ENCODE measurements at places on chromosomes 16 and 17.
A peak's percentile ranks its signal among the peaks of the same experiment; 100 is the strongest.

- DNase-seq, result no peak
Measured at GRCh38 chr17:61354895-61355874, 44.5 kb upstream of the TBX2 start.

DNA sequence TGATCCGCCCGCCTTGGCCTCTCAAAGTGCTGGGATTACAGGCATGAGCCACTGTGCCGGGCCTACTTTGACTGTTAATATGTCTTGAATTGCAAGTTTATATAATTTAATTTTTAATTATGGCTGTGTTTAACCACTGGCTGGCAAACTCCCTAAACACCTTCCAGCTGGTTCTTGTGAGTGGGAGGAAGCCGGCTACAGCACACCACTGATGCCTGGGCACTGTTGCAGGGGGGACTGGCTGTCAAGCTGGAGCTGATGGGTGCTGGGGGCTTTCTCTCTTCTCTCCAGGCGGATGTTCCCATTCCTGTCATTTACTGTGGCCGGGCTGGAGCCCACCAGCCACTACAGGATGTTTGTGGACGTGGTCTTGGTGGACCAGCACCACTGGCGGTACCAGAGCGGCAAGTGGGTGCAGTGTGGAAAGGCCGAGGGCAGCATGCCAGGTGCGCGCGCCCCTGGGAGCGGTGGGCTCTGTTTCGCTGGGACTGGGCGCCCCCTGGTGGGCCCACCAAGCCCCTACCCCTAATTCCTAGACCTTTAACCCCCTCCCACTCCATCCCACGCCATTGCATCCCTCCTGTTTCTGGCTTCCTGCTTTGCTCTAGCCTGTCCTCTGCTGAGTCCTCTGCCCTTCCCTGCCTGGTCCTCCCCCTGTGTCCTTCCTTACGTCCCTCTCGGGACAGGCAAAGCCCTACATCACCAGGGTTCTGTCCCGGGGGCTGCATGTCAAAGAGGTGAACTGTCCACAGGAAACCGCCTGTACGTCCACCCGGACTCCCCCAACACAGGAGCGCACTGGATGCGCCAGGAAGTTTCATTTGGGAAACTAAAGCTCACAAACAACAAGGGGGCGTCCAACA lies 9.5 kb downstream of the TBX21 start:
- peak; percentile 44 for DNase-seq

- DNase-seq, result no peak
Measured at GRCh38 chr16:66901626-66902025, 17.1 kb downstream of the CDH16 start.

GRCh38 chr16:74999609-75000480 lies 1.0 kb downstream of the ZNRF1 start:
- peak; percentile 58 for DNase-seq

DNA sequence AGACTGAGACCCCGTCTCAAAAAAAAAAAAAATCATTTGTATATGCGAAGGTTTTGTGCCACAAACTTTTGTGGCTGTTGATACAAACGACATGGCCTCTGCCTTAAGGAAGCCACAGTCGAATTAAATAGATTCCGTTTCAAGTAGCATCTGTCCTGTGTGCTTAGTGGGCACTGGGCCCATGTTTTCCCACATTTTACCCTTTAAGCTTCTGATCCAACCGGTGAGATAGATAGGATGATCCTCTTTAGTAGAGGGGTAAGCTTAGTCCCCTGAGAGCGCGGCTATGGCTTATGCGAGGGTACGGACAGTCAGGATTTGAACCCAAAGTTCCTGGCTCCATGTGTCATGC lies 776 bp upstream of the TMEM219 start:
- no peak for DNase-seq

DNA sequence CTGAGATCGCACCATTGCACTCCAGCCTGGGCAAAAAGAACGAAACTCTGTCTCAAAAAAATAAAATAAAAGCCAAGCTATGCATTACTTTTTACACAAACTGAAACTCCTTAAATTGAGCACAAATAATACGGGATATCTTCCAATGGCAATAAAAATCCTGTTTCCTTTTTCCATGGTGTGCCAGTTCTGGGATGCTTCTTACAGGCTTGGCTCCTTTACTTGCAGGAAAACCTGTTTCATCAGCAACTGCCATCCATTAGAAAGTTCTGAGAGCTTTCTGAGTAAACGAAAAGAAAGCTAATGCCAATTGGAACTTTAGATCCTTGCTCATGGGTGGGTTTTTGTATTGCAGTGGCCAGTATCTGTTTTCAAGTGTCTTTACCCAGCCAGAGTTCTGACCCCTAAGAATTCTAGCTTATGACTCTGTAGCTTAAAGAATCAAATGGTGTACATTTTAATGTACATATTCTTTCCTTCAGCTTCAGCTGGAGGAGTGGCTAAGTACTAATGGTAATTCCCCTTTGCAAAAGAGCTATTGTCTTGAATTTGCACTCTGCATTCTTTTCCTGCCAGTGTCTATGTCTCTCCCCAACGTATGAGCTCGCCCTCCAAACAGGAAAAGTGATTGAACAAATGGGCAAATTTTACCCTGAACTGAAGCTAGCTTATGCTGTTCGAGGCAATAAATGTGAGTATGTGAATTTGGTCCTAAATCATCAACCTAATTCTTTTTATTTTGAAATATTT lies 21.5 kb upstream of the DDX19A start:
- no peak for DNase-seq

Data from stimulated activated CD4-positive, alpha-beta T cell treated with anti-CD3 and anti-CD28 coated beads, Interleukin-4, amount 100 ng/mL, for 24 hours (primary cell).